ENCODE measurements at places on chromosomes 7 and 10.

GRCh38 chr7:44117801-44118429 is 5.4 kb downstream of the POLD2 start:
- no peaks in the 10 kb centered on the region for H3K36me3 ChIP-seq
- no peaks in the 10 kb centered on the region for H3K27me3 ChIP-seq
- H3K27ac ChIP-seq = no peak overlapping the region

- DNase-seq = no peak
- H3K27me3 ChIP-seq = no peaks in the 10 kb centered on the region
- no peaks in the 10 kb centered on the region for H3K4me1 ChIP-seq
- no peaks in the 10 kb centered on the region for H3K36me3 ChIP-seq
- H3K27ac ChIP-seq = no peak overlapping the region
Observed at GRCh38 chr10:4678951-4679671, 146.9 kb upstream of the AKR1E2 start.

DNA sequence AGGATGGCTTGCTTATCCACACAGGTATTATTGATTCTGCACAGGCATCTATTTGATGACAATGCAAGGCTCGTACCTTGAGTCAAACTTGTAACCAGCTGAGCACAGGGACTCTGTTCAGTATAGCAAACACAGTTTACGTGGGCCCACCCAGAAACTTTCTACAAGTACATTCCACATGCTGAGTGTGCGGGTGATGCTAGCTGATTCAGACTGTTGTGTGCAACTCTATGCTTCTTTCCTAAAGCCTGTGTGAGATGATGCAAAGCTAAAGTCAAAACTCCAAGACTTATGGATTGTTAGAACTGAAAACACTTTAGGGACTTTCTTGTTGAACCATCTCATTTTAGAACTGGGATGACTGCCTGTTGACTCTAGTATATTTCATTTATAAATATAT is 21.5 kb upstream of the CALD1 start:
- H3K4me1 ChIP-seq = no peaks in the 10 kb centered on the region
- no peaks in the 10 kb centered on the region for H3K27me3 ChIP-seq
- H3K36me3 ChIP-seq = no peaks in the 10 kb centered on the region

DNA sequence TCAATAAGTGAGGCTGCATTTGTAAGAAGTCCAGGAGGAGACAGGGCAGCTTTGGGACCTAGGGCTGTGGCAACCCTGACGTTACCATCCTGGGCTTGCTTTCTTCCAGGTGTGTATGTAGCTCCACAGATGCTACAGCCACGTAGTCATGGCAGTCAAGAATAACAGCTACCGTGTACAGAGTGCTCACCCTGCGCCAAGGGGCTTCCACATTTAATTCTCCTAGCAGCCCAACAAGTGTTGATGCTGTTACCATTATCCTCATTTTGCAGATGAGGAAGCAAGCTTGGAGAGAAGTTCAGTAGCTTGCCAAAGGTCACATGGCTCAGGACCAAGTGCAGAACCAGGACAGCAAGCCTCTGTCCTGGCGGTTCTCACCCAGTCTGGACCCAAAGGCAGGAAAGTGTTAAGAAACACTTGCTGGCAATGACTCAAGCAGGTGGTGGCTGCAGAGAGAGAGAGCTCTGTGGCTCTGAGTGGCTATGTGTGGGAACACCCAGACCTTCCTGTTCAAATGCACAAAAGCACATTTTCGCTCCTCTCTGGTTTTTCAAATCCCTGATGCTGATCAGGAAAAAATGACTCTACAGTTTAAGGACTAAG is 89.8 kb downstream of the CREM start:
- H3K27ac ChIP-seq = no peak overlapping the region
- no peak overlapping the region for H3K4me3 ChIP-seq
- DNase-seq = peak; percentile 46
- H3K27me3 ChIP-seq = no peaks in the 10 kb centered on the region
- no peaks in the 10 kb centered on the region for H3K36me3 ChIP-seq

DNA sequence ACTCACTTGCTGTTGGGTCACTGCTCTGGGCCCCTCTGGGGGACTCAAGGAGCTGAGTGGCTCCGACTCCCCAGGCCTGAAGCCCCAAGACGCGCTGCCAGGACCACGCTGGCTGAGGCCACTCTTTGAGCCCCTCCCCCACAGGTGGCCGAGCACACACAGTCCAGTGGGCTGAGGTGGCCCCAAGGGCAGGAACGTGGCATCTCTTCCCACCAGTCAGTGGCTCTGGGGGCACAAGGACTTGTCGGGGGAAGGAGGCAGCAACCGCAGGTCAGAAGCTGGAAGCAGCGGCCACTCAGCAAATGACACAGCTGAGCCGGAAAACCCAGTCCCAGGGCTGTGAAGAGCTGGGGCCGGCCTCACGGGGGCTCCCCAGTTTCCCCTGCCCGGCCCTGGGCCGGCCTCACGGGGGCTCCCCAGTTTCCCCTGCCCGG is 24.1 kb downstream of the GRIFIN start:
- DNase-seq = no peak
- no peaks in the 10 kb centered on the region for H3K27me3 ChIP-seq
- peaks cover 14% of the 10 kb centered on the region for H3K4me1 ChIP-seq
- H3K4me3 ChIP-seq = peak overlapping the region; percentile 49
- no peaks in the 10 kb centered on the region for H3K36me3 ChIP-seq

DNA sequence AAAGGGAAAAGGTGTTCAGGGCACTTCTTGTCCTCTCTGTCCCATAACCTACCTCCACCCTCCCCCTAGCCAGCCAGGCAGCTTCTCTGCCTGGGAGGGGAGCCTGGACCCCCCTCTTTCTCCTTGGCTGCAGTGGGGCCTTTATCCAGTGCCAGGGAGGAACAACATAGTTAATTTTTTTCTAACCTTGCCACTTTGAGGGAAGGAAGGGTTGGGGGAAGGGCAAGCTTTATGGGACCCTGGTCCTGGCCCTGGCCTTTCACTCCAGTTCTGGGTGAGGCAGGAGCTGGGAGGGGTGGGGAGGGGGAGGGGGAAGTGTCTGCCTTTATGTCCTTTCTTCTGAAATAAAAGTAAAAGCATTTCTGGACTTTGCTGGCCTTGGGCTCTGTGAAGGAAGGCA is 4.5 kb downstream of the VGF start:
- no peak for DNase-seq
- H3K36me3 ChIP-seq = peaks cover 3% of the 10 kb centered on the region
- H3K27ac ChIP-seq = no peak overlapping the region
- no peak overlapping the region for H3K4me3 ChIP-seq
- H3K27me3 ChIP-seq = peaks cover 2% of the 10 kb centered on the region

DNA sequence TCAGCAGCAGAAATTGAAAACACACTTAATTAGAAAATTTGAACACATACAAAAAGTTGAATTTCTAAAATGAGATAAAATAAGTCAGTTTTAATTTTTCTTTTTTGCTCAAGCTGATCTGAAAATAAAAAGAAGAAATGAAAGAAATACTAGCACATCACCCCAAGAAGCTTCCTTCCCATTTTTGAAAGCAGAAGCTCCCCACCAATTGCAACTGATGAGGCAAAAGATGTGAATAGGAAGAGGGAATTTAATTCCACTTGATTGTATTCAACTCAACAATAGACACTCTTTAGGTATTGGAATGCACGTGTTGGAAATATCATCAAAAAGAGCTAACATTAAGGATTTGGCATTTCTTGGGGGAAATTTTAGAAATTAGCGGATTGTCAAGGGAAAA is 175.8 kb downstream of the TRIL start:
- H3K27me3 ChIP-seq = no peaks in the 10 kb centered on the region
- no peak overlapping the region for H3K4me3 ChIP-seq
- no peak for DNase-seq
- H3K36me3 ChIP-seq = no peaks in the 10 kb centered on the region
- no peaks in the 10 kb centered on the region for H3K4me1 ChIP-seq
- H3K27ac ChIP-seq = no peak overlapping the region

DNA sequence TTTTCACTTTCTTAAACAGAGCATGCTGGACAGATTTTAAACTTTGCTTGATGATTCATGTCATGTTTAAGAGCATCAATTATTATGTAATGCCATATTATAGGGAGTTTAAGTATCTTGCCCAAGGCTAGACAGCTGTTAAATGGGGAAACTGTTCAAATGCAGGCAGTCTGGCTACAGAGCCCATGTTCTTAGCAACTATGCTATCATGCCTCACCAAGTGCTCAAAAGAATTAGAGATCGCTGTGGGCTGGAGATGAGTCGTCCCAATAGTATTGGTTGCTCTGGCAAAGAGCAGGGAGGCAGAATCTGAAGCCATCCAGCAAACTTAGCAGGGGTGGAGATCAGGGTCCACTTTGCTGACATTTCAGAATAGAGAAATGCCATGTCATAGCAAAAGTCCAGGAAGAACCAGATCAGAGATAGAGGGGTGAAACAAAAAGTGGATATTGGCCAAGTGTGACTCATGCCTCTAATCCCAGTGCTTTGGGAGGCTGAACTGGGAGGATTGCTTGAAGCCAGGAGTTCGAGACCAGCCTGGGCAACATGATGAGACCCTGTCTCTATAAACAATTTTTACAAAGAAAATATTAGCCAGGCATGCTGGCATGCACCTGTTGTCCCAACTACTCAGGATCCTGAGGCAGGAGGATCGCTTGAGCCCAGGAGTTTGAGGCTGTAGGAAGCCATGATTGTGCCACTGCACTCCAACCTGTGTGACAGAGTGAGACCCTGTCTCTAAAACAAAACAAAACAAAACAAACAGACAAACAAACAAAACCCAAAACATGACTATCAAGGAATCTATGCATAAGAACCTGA is 57.8 kb downstream of the BAMBI start:
- H3K27me3 ChIP-seq = no peaks in the 10 kb centered on the region
- H3K27ac ChIP-seq = no peak overlapping the region

- no peaks in the 10 kb centered on the region for H3K36me3 ChIP-seq
- no peaks in the 10 kb centered on the region for H3K27me3 ChIP-seq
- H3K4me3 ChIP-seq = no peak overlapping the region
- H3K4me1 ChIP-seq = no peaks in the 10 kb centered on the region
- DNase-seq = no peak
Observed at GRCh38 chr10:65950075-65950474, 975.8 kb upstream of the LRRTM3 start.

GRCh38 chr10:92451431-92451830 is 122.5 kb downstream of the IDE start:
- DNase-seq = no peak
- H3K36me3 ChIP-seq = peaks cover 60% of the 10 kb centered on the region
- H3K27me3 ChIP-seq = no peaks in the 10 kb centered on the region
- H3K27ac ChIP-seq = no peak overlapping the region
- no peaks in the 10 kb centered on the region for H3K4me1 ChIP-seq

GRCh38 chr10:72173619-72174296 is 42.1 kb upstream of the ANAPC16 start:
- H3K27me3 ChIP-seq = no peaks in the 10 kb centered on the region
- H3K36me3 ChIP-seq = no peaks in the 10 kb centered on the region
- no peak for DNase-seq

DNA sequence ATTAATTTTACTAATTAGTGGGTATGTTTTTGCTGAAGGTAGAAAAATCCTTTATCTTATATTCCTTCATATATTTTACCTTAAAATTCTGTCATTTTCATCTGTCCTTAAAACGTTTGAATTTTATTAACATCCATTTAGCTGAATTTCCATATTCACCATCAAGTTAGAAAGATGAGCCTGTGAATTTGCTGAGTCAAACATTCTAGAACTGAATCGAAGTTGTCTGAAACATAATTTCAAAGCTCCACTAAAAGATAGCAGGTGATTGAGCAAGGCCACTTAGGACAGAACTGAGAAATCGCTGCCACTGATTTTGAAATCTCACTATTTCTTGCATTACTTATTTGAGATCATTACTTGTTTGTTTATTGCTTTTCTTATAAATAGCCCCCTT is 17.5 kb downstream of the HGF start:
- no peak overlapping the region for H3K4me3 ChIP-seq
- DNase-seq = no peak
- no peaks in the 10 kb centered on the region for H3K36me3 ChIP-seq
- no peak overlapping the region for H3K27ac ChIP-seq
- H3K27me3 ChIP-seq = no peaks in the 10 kb centered on the region
- no peaks in the 10 kb centered on the region for H3K4me1 ChIP-seq

Measured in tibial nerve (tissue), 4 donors.